ENCODE measurements at places on chromosomes 3 and 15.

DNA sequence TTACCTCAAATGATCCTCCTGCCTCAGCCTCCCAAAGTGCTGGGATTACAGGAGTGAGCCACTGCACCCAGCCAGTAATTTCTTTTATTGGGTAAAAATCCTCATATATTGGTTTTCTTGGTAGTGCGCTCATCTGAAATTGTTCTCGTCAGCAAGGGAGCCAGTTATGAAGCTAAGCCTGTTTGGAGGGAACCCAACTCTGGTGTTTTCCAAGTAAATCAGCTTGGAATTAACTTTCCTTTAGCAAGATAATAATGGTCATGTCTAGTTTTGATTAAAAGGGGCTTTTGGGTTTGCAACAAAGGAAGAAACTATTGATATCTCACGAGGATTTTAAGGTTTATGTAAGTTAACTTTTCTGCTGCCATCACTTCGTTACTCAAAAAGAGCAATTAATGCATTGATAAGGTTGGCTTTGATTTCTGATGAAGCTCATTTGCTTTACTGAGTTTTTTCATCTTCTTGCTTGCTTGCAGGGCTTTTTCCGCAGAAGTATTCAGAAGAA is 72.7 kb downstream of the RARB start:
- DNase-seq, result no peak

- DNase-seq, result no peak
Measured at GRCh38 chr15:31049111-31049510, 52.4 kb downstream of the TRPM1 start.

DNA sequence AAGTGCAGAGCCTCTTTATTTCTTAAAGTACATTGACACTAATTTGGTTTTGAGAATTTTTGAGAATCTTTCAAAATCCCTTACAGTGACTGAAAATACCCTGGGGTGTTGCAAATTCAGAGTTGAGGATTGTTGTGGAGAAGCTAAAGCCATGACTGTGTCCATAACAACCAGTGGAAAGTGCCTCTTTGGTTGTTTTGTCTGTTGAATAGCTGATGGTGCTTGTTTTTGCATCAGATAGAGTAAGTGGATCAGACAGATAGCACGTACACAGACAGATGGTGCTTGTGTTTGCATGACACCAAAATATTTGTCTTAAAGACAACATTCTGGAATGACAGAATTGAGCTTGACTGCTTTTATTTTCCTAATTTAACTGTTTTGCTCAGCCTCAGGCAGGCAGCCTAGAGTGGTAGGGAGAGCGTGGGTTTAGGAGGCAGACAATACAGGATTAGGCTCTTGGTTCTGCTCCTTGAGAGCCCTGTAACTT is 265.0 kb downstream of the IL20RB start:
- no peak for DNase-seq

GRCh38 chr15:46278062-46278461 is 643.2 kb downstream of the SQOR start:
- no peak for DNase-seq

- no peak for DNase-seq
Measured at GRCh38 chr15:60275624-60276023, 122.2 kb downstream of the ANXA2 start.

GRCh38 chr15:38691965-38692788 is 127.6 kb upstream of the RASGRP1 start:
- DNase-seq, result no peak

DNA sequence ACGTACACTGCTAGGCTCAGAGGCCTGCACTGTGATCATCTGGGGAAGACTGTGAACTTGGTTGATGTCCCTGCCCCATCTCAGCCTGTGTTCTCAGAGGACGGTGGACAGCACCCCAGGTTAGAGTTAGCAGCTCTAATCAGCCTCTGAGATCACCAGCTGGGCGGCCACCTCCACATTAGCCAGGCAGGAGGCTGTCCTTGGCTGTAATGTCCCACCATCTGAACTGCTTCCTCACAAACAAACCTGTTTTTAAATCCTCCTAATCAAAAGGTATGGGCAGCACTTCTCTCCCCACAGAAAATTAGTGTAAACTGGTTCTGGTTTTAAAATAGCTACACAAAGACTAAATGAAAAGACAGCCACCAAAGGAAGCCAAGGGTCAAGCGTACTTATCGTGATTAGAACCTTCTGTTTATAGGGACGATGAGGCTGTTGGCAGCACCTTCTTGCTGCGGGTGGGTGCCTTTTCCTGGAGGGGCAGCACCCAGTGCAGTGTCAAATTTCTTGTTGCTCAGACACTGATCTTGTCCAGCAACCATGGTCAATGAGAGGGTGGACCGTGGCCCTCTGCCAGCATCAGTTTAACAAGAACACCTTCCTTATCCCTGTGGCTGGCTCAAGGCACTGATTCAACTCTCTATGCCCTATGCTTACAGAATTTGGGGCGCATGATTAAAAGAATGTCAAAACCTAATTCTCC is 24.6 kb downstream of the ACSBG1 start:
- DNase-seq, result no peak

DNA sequence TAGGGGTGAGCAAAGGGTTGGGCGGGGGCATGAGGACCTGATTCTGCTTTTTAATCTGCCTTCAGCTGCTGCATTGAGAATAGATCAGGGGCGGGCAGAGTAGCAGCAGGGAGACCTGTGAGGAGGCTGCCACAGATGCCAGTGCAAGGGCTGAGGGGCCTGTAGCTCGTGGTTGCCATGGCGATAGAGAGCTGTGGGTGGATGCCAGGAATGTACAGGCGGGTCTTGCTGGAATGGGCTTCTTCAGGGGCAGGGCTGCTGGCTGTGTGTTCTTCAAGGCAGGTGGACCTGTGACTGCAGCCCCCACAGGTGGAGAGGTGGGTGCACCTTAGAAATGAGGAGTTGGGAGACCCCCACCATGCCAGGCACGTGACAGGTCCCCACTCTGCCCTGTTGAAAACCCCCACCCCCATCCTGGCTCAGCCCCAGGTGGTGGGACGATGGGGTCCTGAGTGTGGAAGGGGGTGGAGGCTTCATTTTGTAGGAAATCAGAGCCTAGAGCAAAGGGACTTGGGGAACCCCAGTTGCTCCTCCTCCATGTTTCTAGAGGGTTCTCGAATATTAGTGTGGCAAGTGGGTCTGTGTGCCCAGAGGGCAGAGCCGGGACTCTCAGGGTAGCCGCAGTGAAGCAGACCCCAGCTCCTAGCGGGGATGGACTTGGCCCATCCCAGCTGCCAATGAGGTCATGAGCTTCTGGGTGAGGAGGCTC is 38.3 kb downstream of the SLC6A6 start:
- DNase-seq, result no peak

- no peak for DNase-seq
Measured at GRCh38 chr3:198030125-198030524, 70.1 kb downstream of the LMLN start.

DNA sequence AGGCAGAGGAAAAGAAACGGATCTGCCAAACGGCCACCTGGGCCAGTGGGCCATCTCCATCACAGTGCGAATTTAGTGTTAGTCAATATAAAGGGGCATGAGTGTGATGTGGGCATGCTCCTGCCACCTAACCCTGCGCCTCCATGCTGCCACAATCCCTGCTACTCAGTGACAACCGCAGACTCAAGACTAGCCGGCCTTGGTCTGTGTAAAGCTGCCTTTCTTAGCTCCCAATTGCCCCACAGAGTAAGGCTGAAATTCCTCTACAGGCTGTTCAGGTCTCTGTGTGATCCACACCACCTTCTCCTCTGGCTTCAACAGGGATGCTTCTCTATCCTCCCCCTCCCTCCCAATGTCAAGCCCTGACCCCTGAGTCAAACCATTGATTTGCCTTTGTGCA is 269.7 kb downstream of the XXYLT1 start:
- DNase-seq, result no peak

DNA sequence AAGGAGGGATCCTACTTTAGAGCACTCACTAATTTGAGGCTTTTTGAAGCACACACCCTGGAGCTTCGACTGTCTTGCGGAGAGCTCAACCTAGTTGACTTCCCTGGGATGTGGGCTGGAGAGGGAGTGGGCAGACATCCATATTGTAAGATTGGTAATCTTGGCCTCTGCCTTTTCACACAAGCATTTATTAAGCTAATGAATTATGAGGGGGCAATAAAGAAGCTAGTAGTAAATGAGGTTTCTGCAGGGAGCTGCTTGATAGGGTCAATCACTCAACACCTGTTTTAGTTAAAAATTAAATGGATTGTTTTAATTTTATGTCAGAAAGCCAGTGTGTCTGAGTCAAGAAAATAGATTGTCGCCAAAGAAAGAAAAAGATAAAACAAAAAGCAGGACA is 76.3 kb downstream of the PDZRN3 start:
- DNase-seq, result no peak

GRCh38 chr3:140905559-140905958 is 36.1 kb upstream of the SLC25A36 start:
- no peak for DNase-seq

DNA sequence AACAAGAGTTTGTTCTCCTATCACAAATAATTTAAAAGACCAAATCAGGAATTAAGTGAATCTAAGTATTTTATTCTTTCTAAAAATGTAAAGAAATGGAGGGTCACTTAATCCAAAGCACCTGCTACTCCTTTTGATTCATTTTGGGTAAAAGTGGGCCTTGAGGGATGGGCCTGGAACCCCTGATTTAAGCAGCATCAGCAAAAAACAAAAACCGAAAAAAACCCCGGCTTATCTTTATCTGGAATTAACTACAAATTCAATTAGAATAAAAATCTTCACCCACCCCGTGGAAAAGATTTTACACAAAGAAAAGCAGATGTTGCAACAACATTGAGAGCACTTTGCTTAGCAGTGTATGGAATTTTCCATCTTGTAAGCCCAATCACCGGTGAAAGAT is 1018.2 kb downstream of the MCTP2 start:
- DNase-seq, result no peak

Measured in SK-N-MC (cell line).